Stimulated activated CD8-positive, alpha-beta memory T cell treated with anti-CD3 and anti-CD28 coated beads, Interleukin-4, amount 100 ng/mL, for 1 hour (primary cell): ENCODE measurements at places on chromosomes 7 and 10.

- no peak for DNase-seq
Measured at GRCh38 chr7:31720366-31720765, 33.4 kb downstream of the PPP1R17 start.

DNA sequence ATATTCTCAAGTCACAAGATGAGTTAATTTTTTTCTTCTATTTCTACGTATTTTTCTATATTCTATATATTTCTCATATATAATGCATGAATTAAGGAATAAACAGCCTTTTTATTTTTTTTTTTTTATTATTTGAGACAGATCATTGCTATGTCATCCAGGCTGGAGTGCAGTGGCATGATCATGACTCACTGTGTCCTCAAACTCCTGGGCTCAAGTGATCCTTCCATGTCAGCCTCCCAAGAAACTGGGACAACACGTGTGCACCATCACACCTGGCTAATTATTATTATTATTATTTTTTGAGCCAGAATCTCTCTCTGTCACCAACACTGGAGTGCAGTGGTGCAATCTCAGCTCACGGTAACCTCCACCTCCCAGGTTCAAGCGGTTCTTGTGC, 1.5 kb downstream of the CLDN12 start:
- no peak for DNase-seq

- no peak for DNase-seq
Measured at GRCh38 chr10:84525120-84525806, 196.9 kb downstream of the CCSER2 start.

DNA sequence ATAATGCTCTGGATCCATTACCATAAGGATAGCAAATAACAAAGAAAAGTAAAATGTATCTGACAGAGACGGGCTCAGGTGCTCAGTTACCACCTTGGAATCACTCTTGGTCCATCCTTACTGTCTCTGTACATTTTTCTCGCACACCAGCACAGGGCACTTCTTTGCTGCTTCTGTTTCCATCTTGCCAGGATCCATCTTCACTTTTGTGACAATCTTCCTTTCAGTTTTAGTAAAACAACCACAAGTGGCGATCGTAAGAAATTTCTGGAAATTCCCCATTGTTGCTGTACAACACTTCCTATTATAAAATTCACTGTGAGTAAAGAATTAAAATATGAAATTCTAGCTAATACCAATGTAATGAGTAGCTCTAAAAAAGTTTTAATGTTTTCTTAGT, 695.5 kb downstream of the GRM8 start:
- DNase-seq, result no peak

GRCh38 chr7:40879941-40880543, 745.2 kb downstream of the SUGCT start:
- no peak for DNase-seq

- no peak for DNase-seq
Measured at GRCh38 chr7:39035903-39036302, 58.2 kb downstream of the POU6F2 start.

DNA sequence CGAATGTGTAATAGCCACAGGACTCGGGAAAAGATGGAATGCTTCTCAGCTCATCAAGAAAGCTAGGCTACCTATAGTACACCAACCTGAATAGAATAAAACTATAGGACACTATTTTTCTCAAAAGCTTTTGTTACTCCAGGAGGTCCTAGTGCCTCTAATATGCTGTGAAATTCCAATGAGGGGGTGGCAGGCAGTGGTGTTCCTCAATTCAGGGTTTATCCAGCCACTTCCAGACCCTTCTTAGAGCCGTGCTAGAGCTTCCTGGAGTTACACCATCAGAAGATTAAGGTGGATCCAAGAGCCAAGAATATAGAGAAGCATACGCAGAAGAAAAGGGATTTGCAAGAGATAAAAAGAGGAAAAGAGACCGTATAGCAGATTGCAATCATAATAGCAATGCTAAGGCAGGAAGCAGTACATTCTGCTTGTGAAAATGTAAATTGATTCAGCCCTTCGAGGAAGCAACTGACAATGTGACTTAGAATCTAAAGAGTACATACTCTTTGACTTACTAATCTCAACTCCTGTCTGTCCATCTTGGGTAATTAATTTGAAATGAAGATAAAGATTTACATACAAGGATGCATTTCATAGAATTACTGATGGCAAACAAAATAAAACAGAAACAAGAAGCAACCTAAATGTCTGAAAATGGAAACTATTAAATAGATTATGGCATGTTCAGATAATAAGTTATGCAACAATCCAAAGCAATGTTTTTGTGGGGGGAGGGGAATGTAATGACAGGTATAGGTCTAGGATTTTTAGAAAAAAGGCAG, 2.1 kb downstream of the ST8SIA6 start:
- DNase-seq, result no peak

- no peak for DNase-seq
Measured at GRCh38 chr7:42235741-42236161, 1.3 kb downstream of the GLI3 start.

DNA sequence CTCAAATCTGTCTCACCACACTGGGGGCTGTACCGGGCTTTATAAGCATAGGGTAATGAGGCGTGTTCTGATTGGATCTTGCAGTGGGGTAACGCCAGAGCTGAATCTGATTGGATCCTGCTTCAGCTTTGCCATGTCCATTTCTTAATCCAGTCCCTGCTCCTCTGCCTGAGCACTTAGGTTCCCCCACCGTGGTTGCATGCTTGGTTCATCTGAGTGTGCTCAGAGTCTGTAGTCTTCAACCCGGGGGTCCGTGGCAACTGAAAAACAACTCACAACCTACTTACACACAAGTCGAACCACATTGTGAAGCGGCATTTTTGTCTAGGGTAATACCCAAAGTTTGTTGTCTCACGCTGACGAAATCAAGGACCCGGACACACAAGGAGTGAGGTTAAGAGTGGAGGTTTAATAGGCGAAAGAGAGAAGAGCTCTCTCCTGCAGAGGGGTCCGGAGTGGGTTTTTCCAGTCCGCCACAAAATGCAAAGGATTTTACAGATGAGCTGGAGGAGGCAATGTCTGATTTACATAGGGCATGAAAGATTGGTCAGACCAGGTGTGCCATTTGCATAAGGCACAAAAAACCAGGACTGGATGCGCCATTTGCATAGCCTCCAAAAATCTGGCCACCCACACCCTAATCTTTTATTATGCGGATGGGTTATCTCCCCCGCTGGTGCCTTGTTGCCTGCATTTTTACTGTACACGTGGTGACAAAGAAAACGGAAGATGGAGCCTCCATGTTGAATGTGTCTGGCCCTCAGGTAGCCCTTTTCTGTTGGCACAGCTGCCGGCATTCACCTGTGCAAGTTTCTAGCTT, 641.8 kb upstream of the FOXK1 start:
- no peak for DNase-seq

DNA sequence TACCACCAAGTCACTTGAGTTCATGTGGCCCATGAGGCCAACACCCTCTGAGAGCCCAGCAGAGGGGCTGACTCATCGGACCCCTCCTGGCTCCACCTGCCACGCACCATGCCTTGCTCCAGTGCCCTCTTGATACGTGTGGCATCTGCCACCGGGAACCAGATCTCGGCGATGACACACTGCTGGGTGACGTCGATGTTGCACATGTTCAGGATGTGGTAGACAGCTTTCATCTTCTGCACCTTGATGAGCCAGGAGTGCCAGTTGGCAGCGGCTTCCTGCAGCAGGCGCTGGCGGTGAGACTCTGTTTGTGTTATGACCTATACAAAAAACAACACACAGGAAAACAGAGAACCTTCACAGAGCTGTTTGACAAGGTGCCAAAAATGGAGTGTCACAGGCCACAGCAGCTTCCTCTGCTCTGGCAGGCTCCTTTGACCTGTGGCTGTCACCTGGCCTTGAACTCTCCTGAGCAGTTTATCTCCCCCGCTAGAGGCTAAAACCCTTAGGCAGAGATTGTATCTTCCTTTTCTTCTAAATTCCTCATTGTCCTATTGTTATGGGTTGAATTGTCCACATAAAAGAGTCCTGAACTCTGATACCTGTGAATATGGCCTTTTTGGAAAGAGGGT, 45.2 kb upstream of the TMEM213 start:
- peak; percentile 84 for DNase-seq

DNA sequence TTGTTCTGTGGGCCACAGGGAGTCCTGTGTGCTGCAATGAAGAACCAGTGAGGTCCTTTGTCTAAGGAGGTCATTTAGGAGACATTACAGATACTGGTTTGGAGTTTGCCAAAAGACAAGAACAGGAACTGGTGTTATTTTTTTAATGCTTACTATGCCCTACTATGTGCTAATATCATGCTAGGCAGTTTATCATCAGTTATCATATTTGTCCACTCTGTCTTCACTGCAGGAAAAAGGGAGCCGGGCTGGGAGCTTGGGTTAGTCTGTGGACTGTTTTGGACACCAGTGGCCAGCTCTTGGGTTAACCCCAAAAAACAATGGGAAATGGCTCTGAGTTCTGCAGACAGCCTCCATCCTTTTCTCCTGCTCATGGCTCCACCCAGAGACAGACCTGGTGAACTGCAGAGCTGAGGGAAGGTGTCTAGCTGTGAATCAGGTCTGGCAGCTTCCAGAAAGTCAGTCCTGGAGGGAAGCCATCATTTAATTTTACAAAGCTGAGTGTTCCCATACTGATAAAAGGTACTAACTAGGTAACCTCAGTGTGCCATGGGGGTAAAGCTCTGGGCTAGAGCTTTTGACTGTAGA, 101.2 kb upstream of the ZNF746 start:
- DNase-seq, result no peak

GRCh38 chr7:156504687-156505545, 135.7 kb upstream of the RNF32 start:
- no peak for DNase-seq

DNA sequence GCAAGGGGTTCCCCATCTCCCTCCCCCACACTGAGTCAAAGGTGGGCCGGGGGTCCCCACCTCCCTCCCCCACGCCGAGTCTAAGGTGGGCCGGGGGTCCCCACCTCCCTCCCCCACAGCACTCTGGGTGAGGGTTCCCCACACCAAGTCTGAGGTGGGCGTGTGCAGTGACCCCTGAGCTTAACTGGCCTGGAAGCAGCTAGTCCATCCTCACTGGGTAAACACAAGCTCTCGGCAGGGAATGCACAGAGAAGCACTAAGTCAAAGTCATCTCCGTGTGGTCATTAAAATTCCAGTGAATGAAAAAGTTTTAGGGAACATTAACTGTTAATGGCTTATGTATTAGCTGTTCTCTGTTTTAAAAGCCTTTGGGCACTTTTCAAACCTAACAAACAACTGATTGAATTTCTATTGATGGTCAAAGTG, 43.7 kb upstream of the PRKAR1B start:
- no peak for DNase-seq

DNA sequence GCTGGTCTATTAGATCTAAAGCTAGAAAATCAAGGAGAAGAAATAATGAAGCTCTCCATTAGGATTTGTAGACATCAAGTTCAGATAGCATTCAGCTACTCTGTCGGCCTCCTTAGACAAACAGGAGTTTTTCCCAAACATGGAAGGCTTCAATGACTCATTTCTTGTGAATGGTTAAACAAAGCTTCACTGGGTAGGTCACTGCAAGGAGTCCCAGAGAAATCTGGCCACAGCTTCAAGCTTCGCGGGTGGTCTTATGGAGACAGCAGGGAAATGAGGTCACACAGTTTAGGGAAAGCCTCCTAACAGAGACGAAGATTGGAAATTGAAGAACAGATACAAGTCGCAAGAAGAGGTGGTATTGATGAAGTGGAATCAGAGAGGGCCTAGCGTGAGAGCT, 22.6 kb upstream of the LRRC72 start:
- no peak for DNase-seq

GRCh38 chr10:86188326-86188725, 178.3 kb downstream of the GRID1 start:
- DNase-seq, result no peak

DNA sequence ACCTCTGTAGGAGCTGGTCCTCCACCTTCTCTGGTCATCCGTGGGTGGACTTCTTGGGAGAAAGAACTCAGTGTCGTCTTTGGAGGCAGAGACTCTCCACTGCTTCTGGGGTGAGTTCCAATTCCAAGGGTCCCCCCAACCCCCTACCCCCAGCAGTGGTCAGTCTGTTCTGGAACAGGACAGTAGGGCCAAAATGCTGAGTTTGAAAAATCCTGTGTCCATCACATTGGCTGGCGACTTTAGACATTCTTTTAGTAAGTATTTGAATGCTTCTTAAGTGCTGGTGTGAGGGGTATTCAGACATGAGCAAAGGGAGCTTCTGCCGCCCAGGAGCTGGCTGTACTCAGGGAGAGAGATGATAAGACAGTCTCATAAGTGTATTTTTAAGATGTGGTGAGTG, 1.9 kb downstream of the ZNF316 start:
- DNase-seq, result no peak

GRCh38 chr7:30183749-30184369, 49.1 kb downstream of the MTURN start:
- no peak for DNase-seq

- DNase-seq, result no peak
Measured at GRCh38 chr10:89478085-89478738, 57.2 kb downstream of the SLC16A12 start.

- DNase-seq, result no peak
Measured at GRCh38 chr7:47343061-47343455, 238.9 kb downstream of the TNS3 start.

DNA sequence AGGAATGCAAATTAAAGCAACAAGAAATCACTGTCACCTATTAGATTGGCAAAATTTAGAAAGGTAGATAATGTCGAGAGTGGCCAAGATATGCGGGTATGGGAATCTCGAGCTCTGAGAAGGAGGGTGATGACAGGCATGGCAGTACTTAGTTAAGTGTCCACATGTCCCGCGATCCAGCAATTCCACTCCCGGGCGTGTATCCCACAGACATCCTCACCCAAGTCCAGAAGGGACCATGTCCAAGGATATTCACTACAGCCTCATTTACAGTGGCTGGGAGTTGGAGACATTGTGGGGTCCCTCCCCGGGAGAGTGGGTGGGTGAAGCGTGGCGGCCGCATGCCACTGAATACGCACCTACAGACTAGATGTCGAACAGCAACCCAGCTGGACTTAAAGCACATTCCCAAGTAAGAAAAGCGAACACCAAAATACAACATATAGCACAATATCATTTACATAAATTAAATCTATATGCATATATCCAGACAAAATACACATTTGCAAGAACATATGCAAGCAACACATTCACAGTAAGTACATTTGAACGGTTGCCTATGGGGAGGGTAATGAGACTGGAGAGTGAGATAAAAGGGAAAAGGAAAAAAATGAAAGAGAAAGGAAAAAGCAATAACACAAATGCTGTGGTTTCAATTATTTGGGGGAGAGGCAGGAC, 9.9 kb downstream of the KCNH2 start:
- DNase-seq, result no peak

DNA sequence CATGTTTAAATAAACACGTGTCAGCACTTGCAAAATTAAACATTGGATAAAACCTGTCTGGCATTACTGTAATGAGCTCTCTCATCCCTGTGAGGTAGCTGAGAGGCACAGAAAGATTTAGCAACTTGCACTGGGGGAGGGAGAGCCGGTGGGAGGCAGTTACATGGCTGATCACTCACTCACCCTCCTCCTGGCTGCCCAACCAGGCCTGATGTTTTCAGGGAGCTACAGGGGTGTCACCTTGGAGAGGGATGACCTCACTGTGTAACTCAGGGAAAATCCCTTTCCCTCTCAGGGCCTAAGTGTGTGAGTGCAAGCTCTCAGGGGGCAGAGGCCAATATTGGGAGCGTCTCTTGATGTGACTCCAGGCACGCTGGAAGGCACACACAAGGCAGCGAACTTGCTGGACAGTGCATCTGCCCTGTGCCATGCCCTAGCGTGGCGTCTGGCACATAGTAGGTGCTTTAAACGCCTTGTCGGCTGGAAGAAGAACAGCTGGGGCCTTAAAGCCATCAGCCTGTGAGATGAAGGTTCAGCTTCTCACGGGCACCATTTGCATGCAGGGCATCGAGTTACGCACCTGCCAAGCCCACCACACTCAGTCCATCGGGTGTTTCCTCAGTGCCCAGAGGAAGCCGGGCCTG, 51.1 kb downstream of the ELFN1 start:
- DNase-seq, result no peak
